ENCODE measurements at places on chromosomes 5 and 9.

GRCh38 chr5:107597803-107598202 lies 72.9 kb downstream of the EFNA5 start:
- no peak for DNase-seq

DNA sequence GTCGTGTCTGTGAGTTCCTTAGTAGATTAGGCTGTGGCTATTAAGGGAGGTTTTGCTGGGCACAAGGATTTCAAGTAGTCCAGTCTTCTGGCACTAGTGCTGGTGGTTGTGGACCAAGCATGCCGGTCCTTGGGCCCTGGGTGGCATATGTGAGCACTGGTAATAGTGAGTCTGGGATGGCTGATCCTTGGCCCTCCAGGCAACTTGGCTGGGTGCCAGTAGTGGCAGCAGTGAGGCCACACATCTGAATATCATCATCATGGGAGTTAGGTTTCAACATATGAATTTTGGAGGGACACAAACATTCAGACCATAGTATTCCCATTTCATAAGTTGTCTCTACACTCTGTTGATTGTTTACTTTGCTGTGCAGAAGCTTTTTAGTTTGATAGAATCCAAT lies 25.3 kb upstream of the APBA1 start:
- no peak for DNase-seq

DNA sequence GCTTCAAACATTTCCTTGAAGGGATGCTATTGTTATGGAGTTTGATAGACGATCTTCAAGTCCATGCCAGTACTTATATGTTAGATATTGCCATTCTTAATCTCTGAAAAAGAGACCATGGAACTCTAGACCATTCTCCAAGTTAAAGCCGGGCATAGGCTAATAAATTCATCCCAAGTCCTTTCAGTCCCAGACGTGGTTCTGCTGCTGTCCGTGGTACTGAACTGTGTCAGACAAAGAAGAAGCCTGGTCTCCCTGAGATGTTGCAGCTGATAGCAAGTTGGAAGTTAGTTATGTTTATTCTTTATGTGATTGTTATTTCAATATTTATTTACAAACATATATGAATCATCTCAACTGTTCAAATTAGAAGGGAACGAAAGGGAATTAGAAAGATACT lies 158.7 kb downstream of the NMUR2 start:
- DNase-seq: no peak

GRCh38 chr9:124510650-124511425 lies 3.6 kb upstream of the NR5A1 start:
- DNase-seq: no peak

DNA sequence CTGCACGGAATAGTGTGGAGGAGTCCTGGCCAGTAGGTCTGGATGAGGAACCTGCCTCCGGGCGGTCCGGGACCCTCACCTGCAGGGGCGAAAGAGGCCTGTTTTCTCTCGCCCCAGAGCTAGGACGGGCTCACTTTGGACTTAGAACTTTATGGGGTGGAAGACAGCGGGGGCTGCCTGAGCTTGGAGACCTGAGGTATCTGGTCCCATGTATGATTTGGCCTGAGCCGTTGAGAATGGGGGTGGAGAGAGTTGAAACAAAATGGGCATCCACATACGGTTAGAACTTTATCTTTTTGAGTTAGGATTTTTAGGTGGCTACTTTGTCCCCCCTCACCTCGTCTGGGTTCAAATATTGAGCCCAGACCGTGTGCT lies 681 bp upstream of the ETF1 start:
- DNase-seq: peak; percentile 60

GRCh38 chr5:26669523-26669922 lies 368.9 kb downstream of the CDH9 start:
- DNase-seq: no peak

DNA sequence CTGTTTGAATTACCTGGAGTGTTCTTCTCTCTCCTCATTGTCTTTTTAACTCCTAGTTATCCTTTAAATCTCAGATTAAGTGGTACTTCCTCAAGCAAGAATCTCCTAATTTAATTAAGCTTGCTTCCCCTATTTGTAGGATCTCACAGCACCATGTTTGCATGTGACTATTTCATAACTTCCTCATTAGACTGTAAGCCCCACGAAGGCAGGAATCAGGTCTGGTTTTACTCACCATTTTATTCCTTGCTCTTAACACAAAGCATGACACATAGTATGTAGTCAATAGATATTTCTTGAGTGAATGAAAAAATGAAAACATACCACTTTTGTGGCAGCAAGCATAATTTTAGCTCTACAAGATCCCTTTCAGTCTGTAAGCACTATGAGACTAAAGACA lies 1.3 kb upstream of the ERMP1 start:
- no peak for DNase-seq

GRCh38 chr5:138676002-138676401 lies 77.2 kb upstream of the CTNNA1 start:
- DNase-seq: no peak

GRCh38 chr5:89380635-89381034 lies 497.7 kb upstream of the MEF2C start:
- DNase-seq: no peak

GRCh38 chr5:176995122-176995490 lies 11.5 kb downstream of the UIMC1 start:
- DNase-seq: no peak

DNA sequence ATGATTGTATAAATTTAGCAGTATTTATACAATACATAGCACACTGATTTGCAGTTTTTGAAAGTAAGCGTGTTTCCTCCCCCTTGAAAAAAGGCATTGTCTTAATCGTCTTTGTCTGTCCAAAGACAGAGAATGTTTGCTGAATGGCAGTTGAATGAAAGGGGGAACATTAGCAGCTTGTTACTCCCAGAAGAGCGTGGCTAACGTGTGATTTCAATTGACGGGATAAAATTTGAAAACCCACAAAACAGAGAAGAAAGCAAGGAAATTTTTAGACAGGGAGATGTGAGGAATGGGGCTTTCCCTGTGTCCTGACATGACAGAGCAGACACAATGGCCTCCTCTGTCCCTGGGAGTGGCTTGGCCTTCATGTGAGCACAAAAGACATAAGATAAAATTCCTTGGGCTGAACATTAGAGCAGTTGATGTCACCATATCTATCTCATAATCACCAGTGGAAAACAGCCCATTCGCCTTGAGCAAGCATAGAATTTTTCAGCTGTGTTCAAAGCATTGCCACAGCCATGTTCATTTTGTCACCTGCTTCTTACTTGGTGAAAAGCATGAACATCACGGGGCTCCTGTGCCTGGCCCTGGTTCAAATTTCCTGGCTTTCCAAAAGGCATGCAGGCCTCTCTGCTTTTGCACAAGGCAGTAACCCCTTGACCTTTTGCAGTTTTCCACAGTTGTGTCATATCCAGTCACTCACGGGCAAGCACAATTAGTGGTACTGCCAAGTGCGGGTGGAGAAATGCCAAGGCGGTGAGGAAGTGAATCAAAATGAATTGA lies 126.9 kb downstream of the TLE1 start:
- no peak for DNase-seq

GRCh38 chr5:8393240-8393639 lies 524.3 kb downstream of the MTRR start:
- DNase-seq: no peak

DNA sequence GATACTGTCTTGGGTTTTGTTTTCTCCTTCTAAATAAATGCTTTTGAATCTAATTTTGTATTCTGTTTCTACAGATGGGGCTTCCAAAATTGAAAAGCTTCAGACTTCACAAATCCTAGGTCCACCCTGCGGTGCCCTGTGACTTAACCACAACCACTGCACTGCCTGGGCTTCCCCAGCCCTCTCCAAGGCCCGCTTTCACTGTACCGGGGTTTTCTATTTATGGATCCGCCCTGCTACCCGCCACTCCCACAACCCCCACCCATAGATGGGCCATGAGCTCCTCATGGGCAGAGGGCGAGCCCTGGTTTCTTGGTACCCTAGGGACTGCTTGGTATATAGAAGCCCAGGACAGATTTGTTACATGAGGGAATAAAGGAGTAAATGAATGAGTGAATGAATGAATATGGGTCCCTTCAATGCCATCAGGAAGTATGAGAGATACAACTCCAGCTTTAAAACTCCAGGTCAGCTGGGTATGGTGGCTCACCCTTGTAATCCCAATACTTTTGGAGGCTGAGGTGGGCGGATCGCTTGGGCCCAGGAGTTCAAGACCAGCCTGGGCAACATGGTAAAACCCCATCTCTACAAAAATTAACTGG lies 39.8 kb upstream of the NEK6 start:
- no peak for DNase-seq

GRCh38 chr9:19457693-19458009 lies 48.8 kb downstream of the ACER2 start:
- DNase-seq: no peak

- DNase-seq: no peak
Measured at GRCh38 chr5:155591273-155591672, 577.7 kb downstream of the KIF4B start.

GRCh38 chr5:14109041-14109747 lies 33.9 kb upstream of the TRIO start:
- DNase-seq: peak; percentile 76

- no peak for DNase-seq
Measured at GRCh38 chr5:172572440-172572839, 68.6 kb upstream of the NEURL1B start.

DNA sequence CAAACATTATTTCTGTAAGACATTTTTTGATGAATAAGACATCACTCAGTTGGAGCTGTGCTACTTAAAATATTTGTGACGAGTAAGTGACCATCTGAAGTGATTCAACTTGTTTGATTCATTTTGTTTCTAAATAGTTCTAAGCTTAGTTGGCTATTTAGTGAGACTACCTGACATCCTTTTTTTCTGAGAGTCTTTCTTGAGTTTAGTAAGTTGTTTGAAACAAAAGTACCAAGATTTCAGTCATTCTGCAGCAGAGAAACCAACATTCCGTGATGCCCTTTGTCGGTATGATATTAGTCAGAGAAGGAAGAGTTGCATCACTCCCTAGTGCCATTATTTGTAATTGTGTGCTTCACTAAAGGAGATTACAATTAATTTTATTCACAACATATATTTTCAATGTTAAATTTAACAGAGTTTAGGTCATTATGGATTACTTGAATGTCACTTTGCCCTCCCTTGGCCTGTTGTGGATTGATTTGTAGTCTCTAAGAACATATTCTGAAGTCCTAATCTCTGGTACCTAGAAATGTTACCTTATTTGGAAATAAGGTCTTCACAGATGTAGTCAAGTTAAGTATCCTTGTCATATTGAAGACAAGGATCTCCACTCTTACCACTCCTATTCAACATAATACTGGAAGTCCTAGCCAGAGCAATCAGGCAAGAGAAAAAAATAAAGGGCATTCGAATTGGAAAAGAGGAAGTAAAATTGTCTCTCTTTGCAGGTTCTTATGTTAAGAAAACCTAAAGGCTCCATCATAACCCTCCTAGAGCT lies 212.2 kb downstream of the PCSK1 start:
- no peak for DNase-seq

- no peak for DNase-seq
Measured at GRCh38 chr5:74094782-74095108, 468.7 kb downstream of the ARHGEF28 start.

GRCh38 chr5:153543288-153543687 lies 52.8 kb downstream of the GRIA1 start:
- no peak for DNase-seq

GRCh38 chr5:169197343-169197742 lies 103.6 kb downstream of the SLIT3 start:
- DNase-seq: no peak

DNA sequence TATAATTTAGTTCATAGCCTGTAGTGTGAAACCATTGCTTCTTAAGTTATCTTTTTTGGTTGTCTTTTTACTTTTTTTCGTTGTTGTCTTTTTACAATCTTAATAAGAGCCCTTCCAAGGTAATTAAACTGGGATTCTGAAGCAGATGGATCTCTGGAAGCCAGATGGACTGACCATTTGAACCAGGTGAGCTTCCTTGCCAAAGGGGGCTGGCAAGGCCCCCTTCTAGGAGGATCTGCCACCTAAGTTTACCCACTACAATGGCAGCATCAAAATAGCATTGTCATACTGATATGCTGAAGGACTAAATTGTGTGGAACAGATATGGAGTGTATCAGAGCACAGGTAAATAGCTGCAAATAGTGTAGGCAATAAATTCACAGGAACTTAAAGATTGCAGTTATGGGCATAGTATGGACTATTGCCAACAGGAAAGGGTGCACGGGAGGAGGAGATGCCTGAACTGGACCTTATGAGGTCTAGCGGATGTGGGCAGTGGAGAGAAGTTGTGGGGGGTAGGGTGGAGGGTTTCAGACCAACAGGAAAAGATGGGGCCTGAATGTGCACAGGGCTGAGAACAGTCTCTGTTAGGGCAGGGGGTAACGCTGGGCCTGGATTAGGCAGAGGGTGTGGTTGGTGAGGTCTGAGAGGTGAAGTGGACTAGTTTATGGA lies 61.5 kb upstream of the CTXN3 start:
- DNase-seq: no peak

DNA sequence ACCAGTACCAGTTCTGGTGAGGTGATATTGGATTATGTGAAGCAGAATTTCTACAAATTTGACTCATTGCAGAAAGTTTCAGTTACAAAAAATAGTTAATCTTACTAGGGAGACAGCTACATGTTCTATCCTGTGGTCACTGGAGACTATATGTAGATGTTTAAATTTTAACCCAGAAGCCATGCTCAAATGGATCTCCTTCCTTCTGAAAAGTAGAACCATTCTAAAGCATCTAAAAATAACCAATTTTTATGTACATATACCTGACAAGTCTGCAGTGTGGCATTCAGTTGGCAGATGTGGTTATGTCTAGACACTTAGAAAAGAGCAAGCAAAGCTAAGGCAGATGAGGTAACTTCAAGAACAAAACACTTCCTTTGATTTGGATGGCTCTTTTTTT lies 65.5 kb upstream of the POU4F3 start:
- DNase-seq: no peak

DNA sequence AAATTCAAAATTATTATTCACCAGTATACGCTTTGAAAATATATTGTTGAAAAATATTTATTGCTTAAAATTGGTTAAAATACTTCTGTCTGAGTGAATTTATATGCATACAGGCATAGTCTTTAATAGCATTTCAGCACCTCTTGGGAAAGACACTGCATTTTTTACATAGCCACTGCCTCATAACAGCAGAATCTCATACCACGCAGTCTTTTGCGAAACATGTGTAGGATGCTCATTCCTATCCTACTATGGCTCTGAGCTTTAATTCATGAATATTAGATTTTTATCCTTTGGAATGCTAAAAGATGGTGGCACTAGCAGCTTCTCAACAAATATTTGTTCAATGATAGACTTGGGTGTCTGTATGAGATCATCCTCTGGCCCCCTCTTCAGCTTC lies 94.0 kb upstream of the SH3GL2 start:
- DNase-seq: no peak

DNA sequence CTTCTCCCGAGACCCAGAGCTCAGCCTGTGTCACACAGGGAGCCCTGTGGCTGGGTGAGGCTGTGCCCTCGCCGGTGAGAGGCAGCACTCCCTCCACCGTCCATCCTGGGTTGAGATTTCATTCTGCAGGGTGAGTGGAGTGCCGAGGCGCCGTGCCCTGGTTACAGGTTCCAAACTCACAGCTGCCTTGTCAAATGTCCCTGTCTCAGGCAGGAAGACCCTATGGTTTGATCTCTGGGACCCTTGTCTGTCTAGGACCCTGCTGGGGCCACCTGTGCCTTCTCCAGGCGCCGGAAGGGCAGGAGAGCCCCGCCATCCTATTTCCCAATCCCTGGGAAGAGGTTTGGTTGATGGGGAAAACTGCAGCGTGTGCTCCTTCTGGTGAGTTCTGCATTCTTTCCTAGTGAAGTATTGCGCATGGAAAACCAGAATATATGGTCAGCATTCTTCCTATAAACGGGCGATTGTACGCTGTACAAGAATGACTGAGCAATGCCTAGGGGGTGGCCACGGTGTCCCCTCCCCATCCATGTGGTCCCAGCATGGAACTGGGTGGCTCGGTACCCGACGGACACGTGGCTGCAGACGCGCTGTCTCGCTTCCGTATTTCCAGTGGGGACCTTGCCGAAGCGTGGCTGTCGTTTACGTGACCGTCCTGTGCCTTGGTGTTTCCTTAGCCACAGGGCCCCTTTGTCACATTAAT lies 95.9 kb upstream of the COL5A1 start:
- DNase-seq: no peak
